ENCODE measurements at places on chromosomes 5 and 9.

- DNase-seq: no peak
Observed at GRCh38 chr9:38010918-38011704, 57.9 kb downstream of the SHB start.

DNA sequence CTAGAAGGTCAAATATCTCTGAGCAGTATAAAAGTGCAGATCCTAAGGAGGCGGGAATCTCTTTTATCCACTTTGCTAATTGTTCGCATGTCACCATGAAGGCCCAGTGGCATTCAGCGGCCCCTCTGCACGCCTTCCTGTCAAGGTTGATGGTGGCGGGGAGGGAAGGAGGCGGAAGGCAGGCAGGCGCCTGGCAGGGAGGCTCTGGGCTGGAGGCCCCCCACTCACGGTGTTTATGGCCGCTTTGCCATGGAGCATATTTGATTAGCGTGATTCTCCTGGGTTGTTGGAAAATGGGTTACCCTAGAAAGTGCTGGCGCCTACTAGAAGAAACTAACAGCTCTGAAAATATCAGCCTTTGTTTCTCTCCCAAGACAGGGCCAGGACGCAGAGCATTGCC lies 209.6 kb downstream of the FSTL4 start:
- no peak for DNase-seq

- DNase-seq: no peak
Observed at GRCh38 chr9:70355801-70356200, 58.7 kb downstream of the KLF9 start.

DNA sequence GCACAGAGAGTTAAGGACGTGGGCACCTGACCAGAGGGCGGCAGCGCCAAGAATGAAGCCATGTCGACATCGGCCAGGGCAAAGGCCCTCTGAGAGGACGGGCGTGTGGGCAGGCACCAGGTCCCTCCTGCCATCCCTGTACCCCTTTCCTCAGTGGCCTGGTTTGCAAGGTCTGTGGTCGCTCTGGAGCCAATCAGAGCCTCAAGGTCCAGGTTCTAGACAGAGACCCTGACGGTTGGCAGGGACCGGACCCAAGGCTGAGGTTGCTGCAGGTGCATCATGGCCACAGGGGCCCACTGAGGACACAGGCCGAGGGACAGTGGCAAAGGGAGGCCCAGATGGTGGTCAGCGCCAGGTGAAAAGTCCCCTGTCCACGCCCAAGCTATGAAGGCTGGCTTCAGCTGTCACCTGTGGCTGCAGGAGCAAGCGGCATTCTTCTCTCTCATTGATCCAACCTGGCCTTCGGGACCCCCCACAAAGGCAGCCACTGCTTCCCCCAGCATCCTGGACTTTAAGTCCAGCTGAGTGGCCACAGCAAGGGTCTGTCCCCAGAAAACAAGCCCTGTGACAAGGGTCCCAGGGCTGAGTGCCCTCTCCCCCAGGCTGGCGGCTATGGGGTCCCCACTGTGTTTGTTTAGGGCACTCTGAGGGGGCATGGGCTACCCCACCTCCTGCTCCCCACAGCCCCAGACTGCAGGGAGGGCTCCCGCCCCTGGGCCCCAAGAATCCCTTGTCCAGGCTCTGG lies 48.9 kb downstream of the VAV2 start:
- no peak for DNase-seq

DNA sequence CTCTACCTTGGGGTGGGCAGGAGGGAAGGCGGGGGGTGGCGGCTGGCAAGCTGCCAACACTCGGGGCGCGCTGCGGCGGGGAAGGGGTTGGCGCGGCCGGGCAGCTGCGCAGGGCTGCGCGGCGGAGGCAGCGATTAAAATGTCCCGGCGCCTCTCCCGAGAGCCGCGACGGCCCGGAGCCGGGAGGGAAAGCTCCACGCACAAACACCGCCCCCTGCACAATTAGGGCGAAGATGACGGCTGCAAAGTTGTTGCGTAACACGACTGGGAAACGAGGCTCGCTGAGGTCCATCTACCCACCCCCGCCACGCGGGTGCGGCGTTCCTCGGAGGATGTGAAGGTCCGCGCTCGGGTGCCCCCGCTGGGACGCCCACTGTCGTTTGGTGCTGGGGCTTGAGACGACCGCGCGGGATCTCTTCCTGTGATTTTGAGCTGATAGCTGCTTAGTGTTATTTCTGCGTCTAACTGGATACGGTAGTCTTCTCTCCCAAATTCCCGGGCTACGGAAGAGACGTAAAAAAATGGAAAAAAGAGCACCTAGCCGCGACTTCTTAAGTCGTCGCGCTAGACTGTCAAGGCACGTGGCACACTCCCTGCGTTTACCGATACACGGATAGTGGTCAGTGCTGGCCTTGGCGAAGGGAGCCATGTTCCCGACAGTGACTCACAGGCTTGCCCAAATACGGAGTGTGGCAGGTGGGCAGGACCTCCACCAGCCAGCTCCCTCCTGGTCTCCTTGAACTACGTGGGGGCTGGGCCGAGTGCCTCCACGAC lies 958 bp upstream of the NFIL3 start:
- no peak for DNase-seq

- DNase-seq: no peak
Observed at GRCh38 chr5:42390115-42390514, 33.1 kb upstream of the GHR start.

GRCh38 chr5:175582697-175583096 lies 75.2 kb upstream of the HRH2 start:
- DNase-seq: no peak

DNA sequence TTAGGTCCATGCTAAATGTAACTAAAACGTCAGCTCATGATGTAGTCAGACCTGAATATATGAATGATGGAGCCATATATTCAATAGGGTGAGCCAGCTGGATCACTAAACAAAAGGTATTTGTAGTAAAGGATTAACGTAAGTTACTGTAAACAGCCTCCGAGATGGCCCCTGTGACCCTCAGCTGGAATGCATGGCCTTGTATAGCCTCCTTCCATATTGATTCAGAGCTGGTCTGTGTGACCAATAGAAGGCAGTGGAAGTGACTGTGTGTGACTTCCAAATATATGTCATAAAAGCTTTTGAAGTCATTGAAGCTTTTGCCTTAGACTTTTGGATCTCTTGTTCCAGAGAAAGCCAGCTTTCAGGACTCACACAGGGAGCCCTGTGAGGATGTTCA lies 154.4 kb upstream of the CHD1 start:
- no peak for DNase-seq

DNA sequence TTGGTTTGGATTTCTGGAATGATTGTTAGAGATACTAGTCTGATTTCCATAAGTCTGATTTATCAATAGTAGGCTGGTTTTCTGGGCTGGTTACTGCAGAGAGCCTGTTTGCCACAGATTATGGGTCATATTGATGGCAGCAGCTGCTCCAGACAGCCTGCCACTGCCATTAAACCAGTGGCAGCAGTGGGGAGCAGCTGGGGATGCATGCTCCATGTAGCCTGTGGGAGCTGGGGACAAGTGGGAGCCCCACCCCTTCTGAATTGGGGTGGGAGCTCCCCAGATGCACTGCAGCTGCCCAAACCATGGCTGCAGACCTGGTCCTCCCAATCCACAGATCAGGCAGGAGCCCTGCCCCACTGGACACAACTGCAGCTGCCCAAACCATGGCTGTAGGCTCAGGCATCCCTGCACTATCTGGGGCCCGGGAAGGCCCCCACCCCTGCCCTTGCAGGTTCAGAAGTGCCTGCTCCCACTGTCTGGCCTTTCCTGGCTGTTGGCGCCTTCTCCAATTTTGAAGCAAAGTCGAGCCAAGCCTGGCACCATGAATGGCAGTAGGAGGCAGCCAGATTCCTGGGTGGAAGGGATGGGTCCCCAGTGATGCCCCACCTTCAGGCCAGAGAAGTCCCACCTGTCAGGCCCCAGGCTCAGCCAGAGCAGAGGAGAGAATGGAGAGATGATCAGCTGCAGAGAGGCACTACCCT lies 402.9 kb upstream of the TYRP1 start:
- no peak for DNase-seq

- peak; percentile 75 for DNase-seq
Observed at GRCh38 chr5:124895236-124895635, 148.8 kb upstream of the ZNF608 start.

GRCh38 chr9:114034661-114035062 lies 43.4 kb downstream of the AMBP start:
- no peak for DNase-seq

DNA sequence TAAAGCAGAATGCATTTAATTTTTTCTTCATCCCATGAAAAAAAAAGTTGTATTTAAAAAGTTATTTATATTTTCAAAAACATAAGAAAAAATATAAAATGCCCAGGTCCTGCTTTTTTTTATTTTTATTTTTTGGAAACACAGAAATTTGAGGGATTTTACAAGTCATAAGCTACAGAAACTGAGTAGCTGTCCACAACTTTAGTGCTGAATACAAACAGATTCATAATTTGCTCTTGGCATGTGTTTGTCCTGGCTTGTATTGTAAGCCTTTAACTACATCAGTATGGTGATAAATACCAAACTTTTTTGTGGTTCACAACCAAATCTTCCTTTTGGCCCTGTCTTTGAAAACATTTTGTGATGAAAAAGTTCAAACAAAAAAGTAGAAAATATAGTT lies 7.5 kb upstream of the PLCXD3 start:
- DNase-seq: no peak

GRCh38 chr9:78130004-78130403 lies 98.4 kb upstream of the GNAQ start:
- DNase-seq: peak; percentile 31

DNA sequence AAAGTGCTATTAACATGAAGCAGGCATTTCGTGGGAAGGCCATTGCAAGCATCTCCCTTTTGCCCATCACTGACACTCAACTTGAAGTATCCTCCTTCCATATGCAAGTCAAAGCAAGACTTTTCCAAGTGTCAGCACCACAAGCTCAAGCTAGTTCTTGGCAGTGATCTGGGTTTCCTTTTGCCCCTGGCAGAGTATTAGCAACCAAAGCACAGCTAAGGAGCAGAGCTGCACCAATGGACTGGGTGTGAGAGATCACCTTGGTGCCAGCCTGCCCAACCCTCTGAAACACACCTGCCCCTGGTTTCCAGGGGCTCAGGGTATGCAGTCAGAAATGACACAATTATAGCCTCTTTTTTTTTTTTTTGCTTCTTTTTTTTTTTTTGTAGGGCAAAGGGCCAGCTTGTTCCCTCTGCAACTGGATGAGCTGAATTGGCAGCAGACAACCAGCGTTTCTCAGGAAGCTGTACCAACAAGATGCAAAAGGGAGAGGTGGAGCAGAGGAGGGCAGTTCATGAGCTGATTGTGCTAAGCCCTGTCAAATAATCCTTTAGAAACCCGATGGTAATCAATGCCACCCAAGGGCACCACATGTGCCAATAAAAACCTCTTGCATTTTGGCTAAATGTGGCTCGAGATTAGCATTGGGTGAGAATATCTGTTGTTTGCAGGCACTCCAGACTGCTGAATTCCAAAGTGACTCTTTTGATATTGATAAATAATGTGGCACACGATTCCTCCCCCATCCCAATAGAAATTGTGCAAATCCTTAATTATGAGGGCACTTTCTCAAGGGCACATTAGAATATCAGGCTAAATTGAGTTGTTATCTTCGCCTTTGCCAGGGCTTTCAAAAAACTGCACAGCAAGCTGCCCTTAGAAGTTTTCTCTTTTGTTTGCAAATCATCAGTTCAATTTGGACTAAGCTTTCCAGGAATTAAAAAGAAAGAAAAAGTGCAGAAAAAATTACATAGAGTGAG lies 192.4 kb downstream of the GAS1 start:
- DNase-seq: no peak

GRCh38 chr5:147193123-147193522 lies 41.7 kb upstream of the STK32A start:
- no peak for DNase-seq

DNA sequence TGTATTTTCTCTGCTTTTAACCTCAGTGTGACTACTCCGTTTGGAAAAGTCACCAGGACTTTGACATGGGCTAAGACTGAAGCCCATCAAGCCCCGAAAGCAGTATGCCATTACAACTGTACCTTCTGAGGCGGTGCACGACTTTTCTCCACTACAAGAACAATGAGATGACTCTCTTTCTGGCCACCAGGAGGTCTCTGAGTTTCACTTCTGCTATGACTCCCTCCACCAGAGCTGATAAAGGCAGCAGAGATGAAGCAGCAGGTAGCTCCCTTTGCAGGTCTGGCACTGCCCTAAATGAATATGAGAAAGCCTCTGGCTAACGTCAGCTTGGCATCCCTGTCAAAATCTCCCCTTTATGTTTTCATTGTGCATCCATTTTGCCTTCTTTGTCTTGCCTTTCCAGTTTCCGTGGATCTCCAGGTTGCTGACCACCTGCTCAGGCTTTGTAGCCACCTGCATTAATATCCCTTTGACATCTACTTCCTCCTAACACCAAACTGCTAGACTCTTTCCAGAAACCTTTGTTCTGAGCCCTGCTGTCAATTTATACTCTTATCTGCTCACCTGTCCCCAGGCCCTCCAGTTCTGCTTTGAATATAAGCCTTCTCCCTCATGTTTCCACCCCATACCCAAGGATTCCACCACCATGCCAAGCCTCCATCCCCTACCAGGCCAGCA lies 221.7 kb downstream of the ZNF608 start:
- DNase-seq: no peak

- no peak for DNase-seq
Observed at GRCh38 chr9:106922026-106922425, 59.1 kb downstream of the ZNF462 start.

GRCh38 chr5:172834415-172835289 lies 601 bp downstream of the ERGIC1 start:
- no peak for DNase-seq

DNA sequence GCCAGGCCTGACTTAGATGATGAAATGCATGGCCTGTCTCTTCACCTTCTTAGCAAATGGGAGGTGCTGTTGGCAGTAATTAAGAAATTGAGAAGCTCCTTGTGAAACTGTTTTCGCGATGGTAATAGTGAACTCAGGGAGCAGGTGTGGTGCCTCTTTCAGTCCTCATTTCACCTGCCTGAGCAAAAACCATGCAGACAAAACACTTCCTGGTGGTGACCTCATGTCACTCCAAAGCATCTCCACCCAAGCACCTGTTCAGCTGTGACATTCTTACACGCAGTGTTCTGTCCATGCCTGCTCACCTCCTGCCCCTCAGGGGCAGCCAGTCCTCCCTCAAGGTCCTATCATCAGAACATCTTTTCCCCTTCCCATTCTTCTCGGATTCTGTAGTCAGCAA lies 146.5 kb downstream of the CD180 start:
- DNase-seq: no peak

DNA sequence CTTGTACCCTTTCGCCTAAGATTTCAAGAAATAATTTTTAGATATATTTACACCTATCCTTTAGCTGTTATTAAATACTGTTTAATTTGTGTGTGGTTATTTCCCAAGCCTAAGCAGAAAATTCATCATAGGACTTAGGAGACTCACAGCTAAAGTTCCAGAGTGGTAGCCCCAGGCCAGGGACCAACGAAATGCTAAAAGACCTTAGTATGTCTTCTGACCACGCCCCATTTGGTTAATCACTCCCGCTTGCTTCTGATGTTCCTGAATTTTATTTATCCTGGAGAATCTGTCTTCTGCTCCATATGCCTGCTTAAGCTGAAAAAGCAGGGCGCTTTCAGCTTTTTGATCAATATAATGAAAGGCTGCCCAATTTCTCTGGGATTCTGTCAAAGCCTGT lies 18.7 kb upstream of the SEMA6A start:
- DNase-seq: no peak

GRCh38 chr5:113246361-113246870 lies 188.4 kb downstream of the TSSK1B start:
- no peak for DNase-seq

All from retinal pigment epithelial cell (primary cell).